ENCODE measurements at places on chromosomes 4 and X. TPM values are rescaled to one million over a fixed set of nuclear protein-coding genes. Genes with fewer than 3 reads are reported as not detected.

DNA sequence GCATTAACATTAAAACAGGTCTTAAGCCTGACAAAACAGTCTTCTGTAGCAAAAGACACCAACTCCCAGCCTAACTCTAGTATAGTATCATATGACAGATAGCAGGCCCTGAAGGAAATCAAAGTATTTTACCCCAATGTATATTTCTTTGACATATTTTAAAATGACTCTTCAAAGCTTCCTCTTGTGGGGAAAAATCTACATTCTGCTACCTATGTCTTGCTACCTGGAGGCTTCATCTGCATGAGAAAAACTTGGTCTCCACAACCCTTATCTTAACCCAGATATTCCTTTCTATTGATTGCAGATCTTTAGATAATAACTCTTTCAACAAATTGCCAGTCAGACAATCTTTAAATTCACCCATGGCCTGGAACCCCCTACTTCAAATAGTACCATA lies 1620.4 kb downstream of the PCDH7 start:
- no peak for DNase-seq

- DNase-seq, result no peak
Observed at GRCh38 chr4:119238068-119238722, 25.7 kb downstream of the USP53 start.

DNA sequence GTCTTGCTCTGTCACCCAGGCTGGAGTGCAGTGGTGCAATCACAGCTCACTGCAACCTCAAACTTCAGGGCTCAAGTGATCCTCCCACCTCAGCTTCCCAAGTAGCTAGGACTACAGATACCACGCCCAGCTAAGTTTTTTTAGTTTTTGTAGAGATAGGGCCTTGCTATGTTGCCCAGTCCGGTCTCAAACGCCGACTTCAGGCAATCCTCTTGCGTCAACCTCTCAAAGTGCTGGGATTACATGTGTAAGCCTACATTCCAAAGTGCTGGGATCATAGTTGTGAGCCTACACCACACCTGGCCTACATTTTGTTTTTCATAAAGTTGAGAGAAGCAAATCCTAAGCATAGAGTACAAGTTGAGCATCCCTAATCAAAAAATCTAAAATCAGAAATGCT lies 42.2 kb downstream of the SMARCA5 start:
- no peak for DNase-seq

DSPP gene
- not detected for total RNA-seq

- no peak for DNase-seq
Observed at GRCh38 chr4:89486042-89486441, 178.4 kb upstream of the GPRIN3 start.

DNA sequence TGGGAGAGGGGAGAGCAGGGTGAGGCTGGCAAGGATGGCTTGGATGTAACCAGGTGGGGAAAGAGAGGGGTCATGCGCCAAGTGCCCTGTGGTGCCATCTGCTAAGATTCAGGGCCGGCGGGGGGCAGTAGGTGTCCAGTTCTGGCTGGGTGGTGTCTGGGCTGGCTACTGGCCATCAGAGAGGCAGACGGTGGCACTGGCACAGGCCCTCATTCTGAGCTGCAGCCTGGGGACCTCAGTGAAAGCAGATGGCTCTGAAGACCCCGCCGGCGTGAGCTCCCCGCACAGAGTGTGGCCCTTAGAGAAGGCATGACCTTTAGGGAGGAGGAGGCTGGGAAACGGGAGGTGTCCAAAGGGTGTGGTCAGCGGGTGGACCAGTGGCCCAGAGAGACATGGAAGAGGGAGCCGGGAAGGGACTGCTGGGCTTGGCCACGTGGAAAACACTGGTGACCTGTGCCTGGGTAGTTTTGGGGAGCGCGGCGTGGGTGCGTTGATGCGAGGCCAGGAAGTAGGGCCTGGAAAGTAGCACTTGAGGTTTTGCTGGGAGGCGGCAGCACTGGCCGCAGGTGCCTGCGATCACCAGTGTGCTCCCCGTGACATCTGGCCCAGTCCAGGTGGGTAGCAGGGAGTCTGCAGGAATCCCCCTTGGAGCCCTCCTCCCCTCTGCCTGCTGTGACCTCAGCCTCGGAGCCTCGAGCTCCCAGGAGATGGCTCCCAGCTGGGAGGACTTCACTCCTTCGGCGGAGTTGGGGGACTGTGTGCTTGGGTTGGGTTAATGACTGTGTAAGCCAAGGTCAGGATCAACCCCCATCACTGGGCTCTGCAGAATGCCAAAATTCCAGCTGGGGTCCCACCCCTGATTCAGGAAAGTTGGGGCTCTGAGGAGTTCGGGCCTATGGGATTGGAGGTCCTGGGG lies 9.3 kb upstream of the SH3TC1 start:
- no peak for DNase-seq

DNA sequence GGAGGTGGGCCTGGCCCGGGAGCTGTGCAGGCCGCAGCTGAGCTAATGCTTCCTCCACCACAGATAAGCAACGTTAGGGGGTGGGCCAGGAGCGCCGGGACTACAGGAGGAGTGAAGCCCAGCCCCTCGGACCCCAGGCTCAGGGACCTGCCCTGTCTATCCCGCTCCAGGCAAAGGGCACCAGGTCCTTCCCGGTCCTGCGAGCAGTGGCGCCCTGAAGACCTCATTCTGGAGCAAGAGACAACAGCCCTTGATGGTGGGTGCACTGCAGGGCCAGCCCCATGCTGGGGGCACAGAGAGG lies 730 bp upstream of the TREX2 start:
- no peak for DNase-seq

LRP2BP gene
- 0.56 TPM for total RNA-seq

DNA sequence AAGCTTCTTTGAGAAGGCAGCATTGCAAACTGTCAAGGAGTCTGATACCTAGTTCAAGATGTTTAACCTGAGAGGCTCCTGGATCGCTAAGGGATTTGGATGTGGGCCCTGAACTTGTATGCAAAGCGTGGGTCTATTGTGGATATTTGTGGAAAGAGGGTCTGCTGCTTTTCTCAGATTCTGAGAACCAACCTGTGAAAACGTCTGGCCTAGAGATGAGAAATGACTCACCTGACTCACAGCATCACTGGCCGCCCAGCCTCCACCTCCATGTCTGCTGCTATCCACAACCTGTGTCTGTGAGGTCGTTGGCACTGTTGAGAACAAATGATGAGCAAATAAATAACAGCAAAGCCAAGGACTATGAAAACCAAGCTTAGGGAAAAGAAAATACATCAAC lies 33.3 kb upstream of the PROM1 start:
- no peak for DNase-seq
